ENCODE measurements at places on chromosomes 4 and X.

- no peak for DNase-seq
These were observed 45.0 kb downstream of the PDHA1 start for GRCh38 chrX:19388741-19389140.

DNA sequence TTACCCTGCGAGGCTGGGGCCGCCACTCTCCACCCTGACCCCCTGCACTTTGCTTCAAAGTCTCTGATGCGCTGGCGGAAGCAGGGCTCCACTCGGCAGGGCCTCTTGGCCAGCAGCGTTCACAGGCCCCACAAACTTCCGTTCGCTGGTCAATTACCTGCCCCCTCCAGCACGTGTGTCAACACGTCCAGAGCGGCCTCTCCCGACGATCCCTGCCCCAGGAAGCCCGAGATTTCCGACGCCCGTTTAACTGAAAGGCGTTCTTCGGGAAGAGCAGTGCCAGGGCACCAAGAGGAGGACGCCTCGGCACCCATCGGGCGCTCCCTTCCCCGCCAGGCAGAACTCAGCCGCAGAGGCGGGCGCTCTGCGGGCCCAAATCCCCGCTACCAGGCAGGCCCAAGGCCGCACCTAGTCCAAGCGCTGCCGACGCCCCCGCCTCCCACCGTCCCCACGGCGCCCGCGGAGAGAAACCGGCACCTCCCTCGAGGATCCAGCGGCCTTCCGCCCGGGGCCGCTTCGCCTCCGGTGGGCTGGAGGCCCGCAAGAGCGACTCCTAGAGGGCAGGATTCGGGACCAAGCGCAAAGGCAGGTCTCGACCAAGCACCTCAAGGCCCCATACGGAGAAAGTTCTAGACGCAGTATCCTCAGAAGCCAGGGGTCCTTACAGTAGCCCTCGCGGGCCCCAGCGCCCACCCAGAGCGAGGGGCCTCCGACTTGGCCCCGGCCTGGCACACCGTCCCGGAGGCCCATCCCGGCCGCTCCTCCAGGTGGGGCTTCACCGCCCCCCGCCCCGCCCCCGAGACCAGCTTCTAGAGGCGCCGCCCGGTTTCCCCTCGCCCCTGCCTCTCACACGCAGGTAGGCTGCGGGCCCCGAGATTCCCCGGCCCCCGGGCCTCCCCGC lies 586 bp downstream of the BCAP31 start:
- DNase-seq, result no peak

- no peak for DNase-seq
These were observed 46.5 kb downstream of the NEIL3 start for GRCh38 chr4:177356206-177356605.

DNA sequence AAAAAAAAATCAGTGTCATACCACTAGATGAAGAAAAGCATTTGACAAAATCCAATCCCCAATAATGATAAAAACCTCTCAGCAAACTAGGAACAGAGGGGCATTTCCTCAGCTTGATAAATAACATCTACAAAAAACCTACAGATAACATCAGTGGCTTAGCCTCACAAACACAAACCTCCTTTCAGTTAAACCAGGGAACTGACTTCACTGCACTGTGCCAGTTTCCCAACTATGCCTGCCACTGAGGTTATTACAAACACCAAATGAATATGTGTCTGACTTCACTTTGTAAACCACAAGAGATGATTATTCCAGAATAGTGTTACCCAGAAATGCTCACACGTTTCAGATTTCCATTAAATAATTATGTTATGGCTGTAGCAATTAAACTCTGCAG lies 15.3 kb downstream of the MTMR8 start:
- no peak for DNase-seq

DNA sequence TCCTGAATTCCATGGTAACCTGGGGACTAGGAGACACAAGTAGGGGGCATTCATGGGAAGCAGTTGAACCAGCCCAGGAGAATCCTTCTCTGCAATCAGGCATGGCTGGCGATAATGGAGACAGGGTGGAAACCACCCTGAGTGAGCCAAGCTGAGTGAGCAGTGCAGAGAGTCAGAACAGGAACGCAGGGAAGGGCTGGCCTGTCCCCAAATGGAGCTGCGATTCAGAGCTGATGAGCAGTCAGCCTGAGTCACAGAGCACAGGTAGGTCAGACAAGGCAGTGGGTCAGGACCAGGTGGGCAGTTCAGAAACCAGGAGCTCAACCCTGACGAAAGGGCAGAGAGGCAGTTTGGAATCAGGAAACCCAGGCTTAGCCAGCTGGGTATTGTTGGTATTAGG lies 129.0 kb downstream of the BTC start:
- no peak for DNase-seq

- peak; percentile 80 for DNase-seq
These were observed 88.0 kb upstream of the SLITRK2 start for GRCh38 chrX:145729635-145730034.

DNA sequence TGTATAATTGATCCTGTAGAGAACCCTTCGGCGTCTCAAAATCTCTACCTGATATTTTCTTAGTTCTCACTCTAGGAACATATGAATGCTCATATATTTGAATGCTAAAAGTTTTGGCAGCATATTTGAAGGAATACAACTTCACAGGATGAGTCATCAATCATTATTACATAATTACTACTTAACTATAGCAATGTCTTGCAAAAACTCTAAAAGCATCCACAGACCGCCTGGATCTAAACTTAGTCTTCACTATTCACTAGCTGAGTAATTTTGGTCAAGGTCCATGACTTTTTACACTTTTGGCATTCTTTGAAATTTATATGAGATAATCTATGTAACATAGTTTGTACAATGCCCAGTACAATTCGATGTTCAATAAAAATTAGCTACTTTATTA lies 194.7 kb downstream of the DTHD1 start:
- DNase-seq, result no peak

GRCh38 chr4:180363815-180364214 lies 1879.4 kb upstream of the TENM3 start:
- DNase-seq, result no peak

GRCh38 chr4:76326515-76326914 lies 20.0 kb downstream of the STBD1 start:
- no peak for DNase-seq

DNA sequence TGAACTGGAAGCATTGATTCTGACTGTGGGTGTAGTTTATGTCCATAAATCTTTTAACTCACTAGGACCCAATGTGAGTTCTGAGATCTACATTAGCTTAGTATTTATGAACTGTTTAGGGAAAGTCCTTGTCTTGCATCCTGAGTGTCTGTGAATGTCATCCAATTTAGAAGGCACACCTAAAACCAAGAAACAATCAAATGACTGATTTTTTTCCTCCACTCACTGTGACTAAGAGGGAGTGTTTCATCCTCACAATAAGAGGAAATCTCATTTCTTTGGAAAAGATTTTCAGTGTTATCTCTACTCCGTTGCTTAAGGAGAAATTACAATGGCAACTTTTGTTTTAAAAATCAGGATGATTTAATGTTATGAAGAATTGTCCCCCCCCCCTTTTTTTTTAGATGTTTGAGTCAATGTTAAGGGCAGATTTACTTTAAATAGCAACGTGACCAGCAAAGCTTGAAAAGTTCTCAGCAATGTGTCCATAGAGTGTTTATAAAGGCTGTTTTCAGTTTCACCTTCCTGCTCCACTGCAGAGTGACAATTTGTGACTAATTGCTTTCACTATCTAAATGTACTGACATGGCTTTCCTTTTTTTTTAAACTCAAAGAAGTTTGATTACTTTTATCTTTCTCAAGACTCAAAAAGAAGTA lies 173.0 kb downstream of the SPCS3 start:
- no peak for DNase-seq

- DNase-seq, result no peak
These were observed 182.3 kb downstream of the BANK1 start for GRCh38 chr4:101972791-101973190.

DNA sequence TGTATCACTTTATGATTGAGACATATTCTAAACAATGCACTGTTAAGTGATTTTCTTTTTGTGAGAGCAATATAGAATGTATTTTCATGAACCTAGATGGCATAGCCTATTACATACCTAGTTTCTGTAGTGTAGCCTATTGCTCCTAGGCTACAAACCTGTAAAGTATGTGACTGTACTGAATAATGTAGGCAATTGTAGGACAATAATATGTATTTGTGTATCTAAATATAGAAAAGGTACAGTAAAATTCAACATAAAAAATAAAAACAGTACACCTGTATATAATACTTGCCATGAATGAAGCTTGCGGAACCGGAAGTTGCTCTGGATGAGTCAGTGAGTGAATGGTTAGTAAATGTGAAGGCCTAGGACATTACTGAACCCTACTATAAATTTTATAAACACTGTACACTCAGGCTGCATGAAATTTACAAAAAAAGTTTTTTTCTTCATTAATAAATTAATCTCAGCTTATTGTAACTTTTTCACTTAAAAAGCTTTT lies 106.7 kb downstream of the VSIG4 start:
- no peak for DNase-seq

DNA sequence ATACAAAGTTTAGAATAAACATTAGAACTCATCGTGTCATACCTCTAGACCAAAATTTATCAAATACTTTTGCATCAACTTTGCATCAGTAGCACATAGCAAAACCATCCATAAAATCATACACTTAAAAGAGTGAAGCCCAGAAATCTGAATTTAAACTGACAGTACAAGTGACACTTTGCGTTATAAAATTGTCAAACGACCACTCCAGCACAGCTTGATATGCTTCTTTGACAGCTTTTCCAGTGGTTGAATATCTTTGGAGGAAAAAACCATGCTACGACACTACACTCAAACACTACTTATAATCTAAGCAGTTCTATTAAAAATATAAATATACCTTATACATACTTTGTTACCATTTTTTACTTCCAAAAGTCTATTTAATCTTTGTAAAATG lies 1644.4 kb downstream of the STIM2 start:
- DNase-seq, result no peak

- no peak for DNase-seq
These were observed 41.1 kb upstream of the FAM9C start for GRCh38 chrX:13085526-13085925.

DNA sequence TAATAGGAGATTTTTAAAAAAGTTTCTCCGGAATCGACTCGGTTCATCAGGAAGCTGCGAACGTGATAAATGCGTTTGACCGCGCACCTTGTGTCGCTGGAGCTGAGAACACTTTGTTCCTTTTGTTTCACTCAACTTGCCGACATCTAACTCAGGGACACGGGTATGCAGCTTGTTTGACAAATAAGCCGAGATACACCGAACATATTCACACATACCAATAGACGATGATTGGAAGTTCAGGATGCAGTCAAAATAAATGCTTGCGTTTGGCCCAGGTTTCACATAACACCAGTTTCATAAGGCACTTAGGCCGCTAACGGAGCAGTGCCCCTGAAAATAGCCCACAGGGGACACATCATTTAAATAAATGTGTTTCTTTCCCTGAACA lies 932 bp upstream of the SHISA3 start:
- no peak for DNase-seq

DNA sequence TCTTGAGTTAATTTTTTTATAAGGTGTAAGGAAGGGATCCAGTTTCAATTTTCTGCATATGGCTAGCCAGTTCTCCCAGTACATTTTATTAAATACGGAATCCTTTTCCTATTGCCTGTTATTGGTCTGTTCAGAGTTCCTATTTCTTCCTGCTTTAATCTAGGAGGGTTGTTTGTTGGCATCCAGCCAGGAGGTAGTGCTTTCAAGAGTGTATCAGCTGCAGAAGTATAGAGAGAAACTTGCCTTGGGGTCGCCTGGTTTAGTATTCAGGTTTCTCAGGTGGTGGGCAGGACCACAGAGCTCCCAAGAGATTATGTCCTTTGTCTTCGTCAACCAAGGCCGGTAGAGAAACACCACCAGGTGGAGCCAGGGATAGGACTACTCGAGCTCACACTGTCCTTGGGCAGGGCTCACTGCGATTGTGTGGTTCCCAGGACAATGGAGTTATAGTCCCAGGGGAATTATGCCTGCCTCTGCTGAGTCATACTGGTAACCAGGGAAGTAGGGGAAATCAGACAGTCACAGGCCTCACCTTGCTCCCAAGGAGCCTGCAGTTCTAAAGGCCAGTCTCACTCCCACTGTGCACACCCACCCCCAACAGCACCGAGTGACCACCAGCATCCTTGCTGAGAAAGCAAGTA lies 168.1 kb downstream of the VSIG4 start:
- DNase-seq, result no peak

GRCh38 chrX:107718156-107718621 lies 57.4 kb downstream of the TSC22D3 start:
- DNase-seq, result no peak

DNA sequence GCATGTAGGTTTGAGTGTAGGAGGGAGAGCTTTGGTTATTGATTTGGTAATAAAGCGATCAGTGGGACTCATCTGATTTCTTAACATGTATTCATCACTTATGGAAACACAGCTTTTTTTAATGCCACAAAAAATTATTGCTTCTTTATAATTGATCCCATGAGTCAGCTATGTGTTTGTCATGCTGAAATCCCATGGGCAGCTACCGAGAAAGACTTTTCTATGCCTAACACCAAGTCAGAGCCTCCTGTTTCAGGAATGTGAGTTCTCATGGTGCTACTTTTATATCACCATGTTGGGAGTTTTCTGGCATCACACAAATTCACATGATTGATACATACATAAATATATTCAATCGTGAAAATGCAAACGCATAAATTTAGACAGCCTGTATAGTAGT lies 165.7 kb downstream of the RAPGEF2 start:
- peak; percentile 70 for DNase-seq

DNA sequence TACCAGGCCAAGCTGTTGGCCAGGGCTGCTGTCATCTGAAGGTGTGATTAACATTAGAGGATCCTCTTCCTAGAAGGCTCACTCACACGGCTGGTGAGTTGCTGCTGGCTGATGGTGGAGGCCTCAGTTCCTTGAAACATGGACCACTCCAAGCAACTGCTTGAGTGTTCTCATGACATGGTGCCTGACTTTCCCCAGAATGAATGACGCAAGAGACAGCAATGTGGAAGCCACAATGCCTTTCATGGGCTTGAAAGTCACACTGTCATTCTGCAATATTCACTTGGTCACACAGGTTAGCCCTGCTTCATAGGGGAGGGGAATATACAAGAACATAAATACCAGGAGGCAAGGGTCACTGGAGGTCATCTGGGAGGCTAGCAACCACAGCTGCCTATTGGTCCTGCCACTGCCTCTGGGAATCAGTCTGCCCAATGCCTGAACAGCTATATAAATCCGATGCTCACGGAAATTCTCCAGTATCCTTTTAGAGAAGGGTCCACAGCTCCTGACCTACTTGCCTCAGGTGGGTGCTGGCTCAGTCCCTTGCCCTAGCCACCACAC lies 97.1 kb upstream of the MAML3 start:
- no peak for DNase-seq

DNA sequence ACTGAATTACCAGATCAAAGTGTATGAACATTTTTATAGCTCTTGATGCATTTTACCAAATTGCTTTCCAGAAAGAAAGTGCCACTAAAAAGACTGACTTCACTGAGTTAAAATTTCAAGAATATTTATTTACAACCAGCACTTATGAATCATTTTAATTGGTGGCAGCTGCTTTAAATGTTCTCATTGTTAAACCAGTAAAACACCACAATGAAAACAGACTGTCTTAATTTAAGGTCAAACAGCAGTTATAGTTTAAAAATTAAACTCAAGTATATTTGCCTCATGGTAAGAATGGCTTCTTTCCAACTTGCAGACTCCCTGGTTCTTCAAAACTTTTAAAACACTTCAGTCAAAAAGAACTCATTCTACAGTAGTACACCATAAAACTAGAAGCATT lies 36.9 kb downstream of the AMMECR1 start:
- no peak for DNase-seq
